ENCODE measurements at places on chromosomes 2 and 18.

GRCh38 chr18:79982736-79983135 lies 5.6 kb downstream of the TXNL4A start:
- DNase-seq: no peak

DNA sequence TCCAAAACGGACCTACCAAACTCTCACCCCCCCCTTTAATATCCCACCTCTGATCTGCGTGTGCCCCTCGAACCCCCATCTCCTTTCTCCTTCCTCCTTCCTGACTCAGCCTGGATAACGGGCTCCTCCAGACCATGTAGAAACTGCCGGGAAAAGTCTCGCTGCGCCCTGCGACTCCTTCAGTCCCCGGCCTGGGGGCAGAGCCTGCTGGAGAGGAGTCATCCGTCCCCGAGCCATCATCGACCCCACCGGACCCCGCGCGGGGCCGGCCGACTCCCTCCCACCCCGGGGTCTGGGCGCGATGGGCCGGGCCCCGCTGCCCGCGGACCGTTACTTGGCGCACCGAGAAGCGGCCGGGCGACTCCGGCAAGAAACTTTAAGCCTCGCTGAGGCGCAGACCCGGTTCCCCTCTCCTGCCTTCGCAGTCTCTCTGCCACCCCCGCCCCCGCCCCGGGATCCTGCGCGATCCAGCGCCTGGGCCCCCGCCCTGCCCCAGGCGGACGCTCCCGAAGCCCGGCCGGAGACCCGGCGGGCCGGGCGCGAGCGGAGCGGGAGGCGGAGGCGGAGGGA lies 3.4 kb downstream of the ZEB2 start:
- DNase-seq: no peak

DNA sequence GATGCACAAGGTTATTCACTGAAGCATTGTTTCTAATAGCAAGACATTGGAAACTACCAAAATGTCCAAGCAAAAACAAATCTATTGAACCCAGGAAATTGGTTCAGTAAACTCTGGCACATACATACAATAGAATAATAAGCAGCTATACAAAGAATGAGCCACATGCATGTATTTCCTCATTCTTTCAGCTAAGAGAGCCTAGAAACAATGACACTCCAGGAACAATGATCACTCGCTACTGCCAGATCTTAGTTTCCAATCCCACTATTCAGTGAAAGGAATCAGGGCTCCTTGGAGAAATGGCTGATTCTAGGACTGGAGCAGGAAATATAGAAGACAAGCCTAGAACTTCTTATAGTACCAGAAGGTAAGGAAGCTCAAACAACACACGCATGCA lies 221.9 kb upstream of the AGAP1 start:
- no peak for DNase-seq

DNA sequence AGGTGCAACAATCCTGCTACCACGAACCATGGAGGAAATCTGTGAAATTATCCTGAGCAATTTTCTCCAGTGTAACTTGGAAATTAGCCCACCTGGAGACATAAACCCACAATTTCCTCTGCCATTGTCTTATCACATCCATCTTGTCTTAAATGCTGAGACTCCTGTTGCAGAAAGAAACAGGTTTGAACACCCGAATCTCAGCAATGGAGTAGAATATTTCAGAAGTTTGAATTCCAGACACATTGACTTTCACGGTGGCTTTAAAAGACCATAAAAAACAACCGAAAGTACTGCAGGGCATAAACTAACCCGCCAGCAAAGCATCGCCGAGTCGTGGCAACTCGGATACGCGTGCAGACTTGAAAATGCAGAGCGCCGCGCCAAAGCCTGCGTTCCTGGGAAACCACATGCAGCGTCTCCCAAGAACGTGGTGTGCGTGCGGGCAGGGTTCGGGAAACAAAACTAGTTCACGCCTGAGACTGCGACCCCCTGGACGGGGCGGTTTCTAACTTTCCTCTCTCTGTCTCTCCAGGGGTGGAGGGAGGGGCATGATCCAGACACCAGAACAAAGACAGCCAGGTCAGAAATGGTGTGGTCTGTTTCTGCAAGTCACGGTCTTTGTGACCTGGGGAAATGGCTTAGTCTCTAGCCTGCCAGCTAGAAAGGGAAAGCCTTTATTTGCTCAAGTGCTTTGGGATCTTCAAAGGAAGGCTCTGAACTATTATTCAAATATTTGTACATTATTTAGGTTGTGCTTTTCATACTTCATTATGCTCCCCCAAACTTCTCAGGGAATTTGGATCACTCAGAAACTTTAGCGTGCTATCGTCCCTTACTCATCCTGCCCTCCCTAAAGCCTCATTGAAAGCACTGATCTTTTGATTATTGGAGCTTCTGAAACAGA lies 26.9 kb upstream of the KCTD1 start:
- no peak for DNase-seq

- DNase-seq: no peak
These were observed 511.3 kb upstream of the RAB12 start for GRCh38 chr18:8097927-8098326.

GRCh38 chr2:152335726-152336118 lies 748 bp downstream of the FMNL2 start:
- no peak for DNase-seq

- DNase-seq: no peak
These were observed 9.3 kb upstream of the PLEKHM3 start for GRCh38 chr2:208034503-208035140.

DNA sequence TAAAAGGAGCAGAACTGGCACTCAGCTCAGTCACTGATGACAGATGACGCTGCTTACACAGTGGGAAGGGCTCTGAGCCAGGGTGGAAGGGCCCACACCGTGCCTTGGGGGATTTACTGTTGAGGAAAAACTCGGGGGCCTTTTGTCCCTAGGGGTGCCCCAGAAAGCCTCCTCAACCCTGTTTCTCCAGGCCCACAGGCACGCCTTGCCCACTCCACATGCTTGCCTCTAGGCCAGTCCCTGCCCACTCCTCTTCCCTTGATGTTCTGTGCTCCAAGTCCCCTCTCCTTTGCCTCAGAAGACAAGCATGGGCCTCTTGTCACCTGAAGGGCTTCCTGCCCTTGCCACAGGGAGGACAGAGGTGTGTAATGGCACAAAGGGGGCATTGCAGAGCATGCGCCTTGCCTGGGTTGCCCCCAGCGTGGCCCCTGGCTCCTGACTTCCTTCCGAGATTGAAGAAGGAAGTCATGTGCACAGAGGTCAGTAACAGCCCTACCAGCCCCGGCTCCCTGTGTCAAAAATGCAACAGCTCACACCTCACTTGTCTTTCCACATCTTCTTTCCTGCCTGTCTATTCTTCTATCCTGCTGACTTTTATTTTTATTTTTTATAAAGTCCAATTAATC lies 65.1 kb downstream of the LIPG start:
- no peak for DNase-seq

DNA sequence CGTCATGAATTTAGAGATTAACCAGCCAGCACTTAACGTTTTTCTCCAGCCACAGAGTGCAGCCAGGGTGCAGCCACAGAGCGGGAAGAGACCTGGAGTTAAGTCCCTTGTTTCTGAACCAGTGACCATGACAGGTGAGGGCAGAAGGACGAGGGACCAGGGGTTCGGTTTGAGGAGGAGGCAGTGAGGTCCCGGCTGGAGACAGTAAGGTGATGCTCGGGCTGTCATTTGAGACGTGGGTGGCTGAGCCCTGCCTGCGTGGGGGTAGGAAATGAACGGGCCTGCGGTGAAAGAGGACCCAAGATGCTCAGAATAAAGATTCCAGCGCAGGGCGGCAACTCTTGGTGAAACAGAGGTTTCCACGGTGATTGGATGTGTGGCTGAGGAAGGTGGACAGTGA lies 205.9 kb downstream of the SNTG2 start:
- no peak for DNase-seq

DNA sequence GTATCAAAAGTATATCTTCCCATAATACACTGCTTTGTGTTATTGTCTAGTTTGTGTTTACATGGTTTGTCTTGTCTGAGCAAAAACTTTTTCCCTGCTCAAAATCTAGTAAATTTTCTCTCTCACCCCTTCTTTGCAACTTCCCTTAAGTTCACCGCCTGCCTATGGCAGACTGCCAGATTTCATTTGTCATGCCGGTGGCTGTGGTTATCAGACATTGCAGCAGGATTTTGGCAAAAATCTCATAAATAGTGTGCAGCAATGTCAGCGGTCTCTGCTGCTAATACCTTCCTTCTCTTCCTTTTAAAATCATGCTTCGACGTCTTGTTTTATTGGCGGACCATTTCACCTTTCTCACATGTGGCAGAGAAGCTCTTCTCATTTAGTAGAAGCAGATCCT lies 45.6 kb upstream of the TMEM178A start:
- peak; percentile 41 for DNase-seq

Data from omental fat pad (tissue), 4 donors.